Glutamatergic neuron (in vitro differentiated cells): ENCODE measurements at places on chromosomes 4 and X.
A peak's percentile ranks its signal among the peaks of the same experiment; 100 is the strongest.

GRCh38 chr4:102168580-102168979 lies 176.7 kb downstream of the SLC39A8 start:
- peaks cover 7% of the 10 kb centered on the region for H3K27me3 ChIP-seq
- peak; percentile 19 for DNase-seq
- H3K27ac ChIP-seq = peak overlapping the region; percentile 92
- H3K4me3 ChIP-seq = peak overlapping the region; percentile 78

GRCh38 chrX:12401252-12401651 lies 263.0 kb downstream of the FRMPD4 start:
- H3K4me1 ChIP-seq = no peaks in the 10 kb centered on the region
- H3K36me3 ChIP-seq = no peaks in the 10 kb centered on the region
- no peak overlapping the region for H3K27ac ChIP-seq
- no peaks in the 10 kb centered on the region for H3K27me3 ChIP-seq

DNA sequence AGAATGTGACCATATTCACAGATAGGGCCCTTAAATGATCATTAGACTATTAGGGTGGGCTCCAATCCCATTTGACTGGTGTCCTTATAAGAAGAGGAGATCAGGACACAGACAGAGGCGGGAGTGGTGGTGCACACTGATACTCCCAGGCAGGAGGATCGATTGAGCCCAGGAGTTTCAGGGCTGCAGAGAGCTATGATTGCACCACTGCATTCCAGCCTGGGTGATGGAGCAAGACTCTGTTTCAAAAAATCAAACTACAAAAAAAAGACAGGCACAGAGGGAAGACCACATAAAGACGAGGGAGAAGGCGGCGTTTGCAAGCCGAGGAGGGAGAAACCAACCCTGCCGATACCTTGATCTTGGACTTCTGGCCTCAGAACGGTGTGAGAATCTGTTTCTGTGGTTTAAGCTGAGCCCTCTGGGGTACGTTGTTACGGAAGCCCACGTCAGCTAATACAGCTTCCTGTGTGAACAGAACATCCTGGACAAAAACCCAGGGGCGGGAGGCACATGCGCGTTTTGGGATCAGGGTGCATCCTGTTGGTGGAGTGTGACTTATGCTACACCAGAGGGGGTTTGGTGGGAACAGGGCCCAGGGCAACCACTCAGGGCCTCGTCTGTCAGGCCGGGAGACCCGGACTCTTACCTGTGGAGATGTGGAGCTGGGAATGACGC lies 211.8 kb upstream of the PSAPL1 start:
- no peak overlapping the region for H3K4me3 ChIP-seq
- no peak overlapping the region for H3K27ac ChIP-seq
- peaks cover 3% of the 10 kb centered on the region for H3K4me1 ChIP-seq
- H3K36me3 ChIP-seq = peaks cover 19% of the 10 kb centered on the region
- H3K27me3 ChIP-seq = peaks cover 12% of the 10 kb centered on the region
- DNase-seq = no peak

DNA sequence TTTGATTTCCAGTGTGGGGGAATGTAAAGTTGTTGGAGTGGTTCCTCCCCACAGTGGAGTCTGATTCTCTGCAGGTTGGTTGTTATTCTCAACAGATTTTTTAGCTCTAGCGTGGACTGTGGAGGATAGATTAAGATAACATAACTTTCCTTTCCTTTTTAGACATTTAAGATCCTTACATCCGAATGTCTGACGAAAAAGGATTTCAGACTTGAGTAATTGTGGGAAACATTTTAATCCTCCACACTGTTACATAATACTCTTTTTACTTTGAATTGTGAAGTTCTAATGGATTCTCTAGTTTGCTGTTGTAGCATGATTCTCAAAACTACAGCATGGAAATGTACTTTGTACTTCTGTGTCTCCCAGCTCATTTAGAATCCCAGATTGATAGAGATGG lies 107.8 kb downstream of the ARHGAP10 start:
- peaks cover 2% of the 10 kb centered on the region for H3K27me3 ChIP-seq
- H3K4me3 ChIP-seq = no peak overlapping the region
- no peak overlapping the region for H3K27ac ChIP-seq

- DNase-seq = no peak
- no peak overlapping the region for H3K4me3 ChIP-seq
- no peak overlapping the region for H3K27ac ChIP-seq
- no peaks in the 10 kb centered on the region for H3K4me1 ChIP-seq
- H3K27me3 ChIP-seq = no peaks in the 10 kb centered on the region
- H3K36me3 ChIP-seq = no peaks in the 10 kb centered on the region
Observed at GRCh38 chrX:132933170-132933569, 25.3 kb downstream of the HS6ST2 start.

GRCh38 chr4:84632092-84632491 lies 49.2 kb downstream of the CDS1 start:
- no peak for DNase-seq
- H3K4me1 ChIP-seq = no peaks in the 10 kb centered on the region
- H3K27me3 ChIP-seq = peaks cover 1% of the 10 kb centered on the region
- no peak overlapping the region for H3K4me3 ChIP-seq

GRCh38 chrX:40205471-40205870 lies 107.7 kb upstream of the BCOR start:
- H3K27me3 ChIP-seq = no peaks in the 10 kb centered on the region
- H3K27ac ChIP-seq = no peak overlapping the region
- no peak overlapping the region for H3K4me3 ChIP-seq

- peaks cover 2% of the 10 kb centered on the region for H3K27me3 ChIP-seq
- H3K36me3 ChIP-seq = no peaks in the 10 kb centered on the region
- H3K27ac ChIP-seq = no peak overlapping the region
- DNase-seq = no peak
Observed at GRCh38 chrX:3712870-3713224, 602 bp downstream of the PRKX start.

- H3K27me3 ChIP-seq = peaks cover 4% of the 10 kb centered on the region
- no peak overlapping the region for H3K4me3 ChIP-seq
- H3K4me1 ChIP-seq = no peaks in the 10 kb centered on the region
- peaks cover 4% of the 10 kb centered on the region for H3K36me3 ChIP-seq
- DNase-seq = no peak
Observed at GRCh38 chr4:183888564-183888963, 16.5 kb upstream of the STOX2 start.

GRCh38 chrX:10501611-10502010 lies 118.8 kb downstream of the MID1 start:
- no peak overlapping the region for H3K27ac ChIP-seq
- no peaks in the 10 kb centered on the region for H3K27me3 ChIP-seq
- no peak for DNase-seq
- H3K4me1 ChIP-seq = no peaks in the 10 kb centered on the region
- no peaks in the 10 kb centered on the region for H3K36me3 ChIP-seq

DNA sequence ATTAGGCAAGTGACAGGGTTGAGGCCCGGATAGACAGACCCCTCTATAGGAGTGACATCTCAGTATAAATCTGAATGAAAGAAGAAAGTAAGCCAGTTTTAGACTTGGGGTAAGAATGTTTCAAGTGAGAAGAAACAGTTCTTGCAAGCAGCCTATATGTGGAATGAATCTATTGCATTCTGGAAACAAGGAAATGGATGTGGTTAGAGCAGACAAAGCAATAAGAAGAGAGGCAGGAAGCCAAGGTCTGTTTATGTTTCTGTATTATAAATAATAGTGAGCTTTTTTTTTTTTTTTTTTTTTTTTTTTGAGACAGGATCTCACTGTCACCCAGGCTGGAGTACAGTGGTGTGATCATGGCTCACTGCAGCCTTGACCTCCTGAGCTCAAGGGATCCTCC lies 255.8 kb downstream of the UNC5C start:
- H3K27me3 ChIP-seq = no peaks in the 10 kb centered on the region
- no peak overlapping the region for H3K27ac ChIP-seq
- no peak for DNase-seq

DNA sequence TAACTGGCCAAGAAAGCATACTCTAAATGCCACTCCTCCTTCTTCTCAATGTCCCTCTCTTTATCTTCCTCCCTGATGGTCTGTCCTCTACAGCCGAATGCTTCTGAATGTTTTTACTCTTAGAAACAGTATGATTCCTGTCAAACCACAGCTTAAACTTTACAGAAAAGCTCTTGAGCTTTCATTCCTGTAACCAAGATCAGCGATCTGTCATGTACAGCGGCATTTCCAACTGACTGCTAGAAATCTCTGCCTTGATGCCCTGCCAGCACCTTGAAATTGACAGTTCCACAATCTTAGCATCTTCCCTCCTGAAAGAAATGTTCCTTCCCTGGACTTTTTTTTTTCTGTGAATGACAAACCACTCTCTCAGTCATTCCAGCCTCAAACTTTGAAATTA lies 11.5 kb upstream of the GATB start:
- H3K4me1 ChIP-seq = no peaks in the 10 kb centered on the region
- no peaks in the 10 kb centered on the region for H3K27me3 ChIP-seq
- H3K36me3 ChIP-seq = peaks cover 9% of the 10 kb centered on the region

DNA sequence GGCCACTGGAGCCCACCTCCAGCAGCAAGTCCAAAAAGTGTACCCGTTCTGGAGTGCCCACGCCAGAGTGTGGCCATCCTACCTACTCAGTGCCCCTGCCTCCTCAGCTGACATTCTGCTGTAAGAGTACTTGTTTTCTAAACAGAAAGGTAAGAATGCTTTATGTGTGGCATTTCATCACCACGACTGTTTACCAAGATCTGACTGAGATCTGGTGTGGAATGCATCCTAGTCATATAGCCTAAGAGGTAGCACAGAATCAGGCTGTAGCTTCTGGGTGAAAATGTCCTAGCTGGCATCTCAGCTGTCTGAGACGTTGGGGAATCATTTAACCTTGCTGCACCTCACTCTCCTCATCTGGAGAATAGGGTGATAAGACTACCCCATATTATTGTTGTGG lies 638.7 kb upstream of the TENM3 start:
- no peak for DNase-seq
- H3K4me3 ChIP-seq = no peak overlapping the region
- H3K36me3 ChIP-seq = no peaks in the 10 kb centered on the region
- H3K27me3 ChIP-seq = peaks cover 2% of the 10 kb centered on the region

DNA sequence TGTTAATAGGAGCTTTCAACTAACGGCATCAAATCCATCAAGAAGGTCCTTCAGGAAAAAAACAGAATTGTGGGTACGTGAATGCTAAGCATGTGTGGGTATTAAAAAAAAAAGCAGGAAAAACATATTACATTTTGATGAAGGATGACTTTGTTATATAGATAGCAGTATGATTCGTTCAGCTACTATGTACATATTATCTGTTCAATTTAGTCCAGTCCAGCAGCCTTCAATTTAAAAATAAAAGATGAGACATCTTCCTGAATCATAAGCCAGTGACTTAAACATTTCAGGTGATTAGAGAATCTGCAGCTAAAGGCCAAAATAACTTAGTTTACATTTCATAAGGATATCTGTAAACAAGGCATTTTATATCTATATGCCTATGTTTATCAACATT lies 63.4 kb downstream of the LCORL start:
- peaks cover 9% of the 10 kb centered on the region for H3K36me3 ChIP-seq
- DNase-seq = no peak
- H3K27me3 ChIP-seq = no peaks in the 10 kb centered on the region
- no peak overlapping the region for H3K27ac ChIP-seq

- DNase-seq = no peak
- no peak overlapping the region for H3K27ac ChIP-seq
- no peak overlapping the region for H3K4me3 ChIP-seq
- peaks cover 5% of the 10 kb centered on the region for H3K4me1 ChIP-seq
- no peaks in the 10 kb centered on the region for H3K36me3 ChIP-seq
- H3K27me3 ChIP-seq = no peaks in the 10 kb centered on the region
Observed at GRCh38 chr4:151885123-151885522, 124.3 kb upstream of the GATB start.

DNA sequence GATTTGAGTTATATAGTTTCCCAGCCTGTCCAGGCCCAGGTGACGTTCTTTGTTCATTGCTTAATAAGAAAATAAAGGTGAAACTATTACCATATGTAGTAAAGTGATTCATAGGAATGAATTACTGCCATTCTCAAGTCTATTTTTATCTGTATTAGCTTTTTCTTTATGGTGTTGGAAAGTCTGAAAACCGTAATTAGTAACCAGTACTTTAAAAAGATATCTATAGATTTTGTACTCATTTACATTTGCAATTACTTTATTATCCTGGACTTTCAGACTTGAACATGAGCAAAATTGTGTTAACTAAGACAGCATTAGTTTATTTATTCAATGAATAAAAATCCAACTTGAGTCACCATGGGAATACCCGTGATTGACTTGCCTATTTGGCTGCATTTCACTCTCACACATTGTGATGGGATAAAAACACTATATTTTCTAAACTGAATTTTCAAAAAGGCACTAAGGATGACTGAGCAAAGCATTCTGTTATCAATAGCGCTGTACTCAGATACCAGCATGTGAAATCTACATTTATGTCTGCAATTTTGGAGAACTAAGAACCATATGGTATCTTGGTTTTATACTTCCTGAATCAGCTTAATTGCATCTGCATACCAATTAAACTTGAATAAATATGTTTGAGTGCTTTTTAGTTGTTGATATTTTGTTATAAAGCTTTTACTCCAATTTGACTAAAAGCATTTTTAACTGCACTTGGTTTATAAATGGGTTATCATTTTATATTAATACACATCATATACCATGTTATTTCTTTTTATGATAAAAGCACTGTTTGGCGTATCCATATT lies 154.6 kb downstream of the CCSER1 start:
- no peaks in the 10 kb centered on the region for H3K4me1 ChIP-seq
- no peaks in the 10 kb centered on the region for H3K27me3 ChIP-seq
- no peak overlapping the region for H3K27ac ChIP-seq
- no peak for DNase-seq

GRCh38 chrX:134171661-134172587 lies 65.1 kb upstream of the CCDC160 start:
- H3K27me3 ChIP-seq = peaks cover 5% of the 10 kb centered on the region
- H3K36me3 ChIP-seq = no peaks in the 10 kb centered on the region
- H3K4me3 ChIP-seq = peak overlapping the region; percentile 95
- H3K27ac ChIP-seq = no peak overlapping the region
